Panc1 (cell line): ENCODE measurements at places on chromosomes 5 and 9.

DNA sequence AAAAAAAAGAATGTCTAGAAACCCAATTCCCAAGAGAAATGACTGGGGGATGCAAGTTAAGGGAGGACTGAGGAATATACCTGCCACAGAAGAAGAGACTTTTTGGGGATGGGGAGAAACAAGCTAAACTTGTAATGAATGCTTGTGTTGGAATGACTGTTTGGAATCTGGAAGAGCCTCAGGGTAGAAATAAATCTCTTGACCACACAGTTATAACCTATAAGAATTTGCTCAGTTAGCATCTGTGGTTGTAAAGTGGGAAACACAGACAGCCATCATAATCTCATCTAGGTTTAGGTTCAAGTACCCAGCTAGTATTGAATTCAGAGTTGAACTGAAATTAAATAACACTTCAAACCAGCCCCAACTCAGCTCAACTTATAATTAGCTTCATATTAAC, 678.3 kb upstream of the CHD1 start:
- no peak for DNase-seq

- no peak for DNase-seq
Observed at GRCh38 chr9:95587021-95587964, 70.5 kb upstream of the PTCH1 start.

DNA sequence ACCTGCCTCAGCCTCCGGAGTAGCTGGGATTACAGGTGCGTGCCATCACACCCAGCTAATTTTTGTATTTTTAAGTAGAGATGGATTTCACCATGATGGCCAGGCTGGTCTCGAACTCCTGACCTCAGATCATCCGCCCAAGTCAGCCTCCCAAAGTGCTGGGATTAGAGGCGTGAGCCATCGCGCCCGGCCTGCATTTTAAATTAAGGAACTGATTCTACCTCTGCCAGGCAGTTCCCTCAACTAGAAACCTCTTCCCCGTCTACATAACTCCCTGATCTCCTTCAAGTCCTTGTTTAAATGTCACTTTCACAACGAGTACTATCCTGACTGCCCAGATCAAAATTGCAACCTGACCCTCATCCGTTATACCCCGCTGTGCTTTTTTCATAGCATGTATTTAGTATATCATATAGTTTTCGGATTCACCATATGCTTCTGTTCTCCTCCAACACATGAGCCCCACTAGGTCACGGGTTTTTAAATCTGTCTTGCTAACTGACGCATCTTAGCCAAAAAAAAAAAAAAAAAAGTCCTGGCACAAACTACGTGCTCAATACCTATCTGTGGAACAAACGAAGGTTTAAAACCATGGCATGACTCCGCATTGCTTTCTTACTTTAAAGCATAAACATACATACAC, 858 bp upstream of the SOWAHA start:
- DNase-seq: no peak

GRCh38 chr5:32013658-32014057, 160.5 kb downstream of the GOLPH3 start:
- no peak for DNase-seq

GRCh38 chr5:12392246-12392645, 488.0 kb upstream of the CTNND2 start:
- DNase-seq: no peak

DNA sequence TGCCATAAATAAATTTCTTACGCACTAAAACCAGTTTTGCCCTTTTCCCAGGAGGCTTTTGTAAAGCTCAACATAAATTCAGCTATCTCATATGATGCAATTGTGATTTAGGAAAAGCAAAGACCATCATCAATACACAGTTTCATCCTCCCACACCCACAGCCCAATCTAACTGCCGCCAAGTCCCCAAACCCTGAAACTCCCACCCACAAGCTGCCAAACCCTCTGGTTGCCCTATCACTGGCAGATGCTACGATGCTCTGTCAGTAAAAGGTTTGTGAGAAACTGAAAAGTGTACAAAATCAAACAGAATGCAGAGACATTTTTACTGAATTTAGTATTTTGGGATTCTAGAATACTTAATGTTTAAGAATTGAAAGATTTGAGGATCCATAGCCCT, 42.8 kb upstream of the NR4A3 start:
- no peak for DNase-seq

DNA sequence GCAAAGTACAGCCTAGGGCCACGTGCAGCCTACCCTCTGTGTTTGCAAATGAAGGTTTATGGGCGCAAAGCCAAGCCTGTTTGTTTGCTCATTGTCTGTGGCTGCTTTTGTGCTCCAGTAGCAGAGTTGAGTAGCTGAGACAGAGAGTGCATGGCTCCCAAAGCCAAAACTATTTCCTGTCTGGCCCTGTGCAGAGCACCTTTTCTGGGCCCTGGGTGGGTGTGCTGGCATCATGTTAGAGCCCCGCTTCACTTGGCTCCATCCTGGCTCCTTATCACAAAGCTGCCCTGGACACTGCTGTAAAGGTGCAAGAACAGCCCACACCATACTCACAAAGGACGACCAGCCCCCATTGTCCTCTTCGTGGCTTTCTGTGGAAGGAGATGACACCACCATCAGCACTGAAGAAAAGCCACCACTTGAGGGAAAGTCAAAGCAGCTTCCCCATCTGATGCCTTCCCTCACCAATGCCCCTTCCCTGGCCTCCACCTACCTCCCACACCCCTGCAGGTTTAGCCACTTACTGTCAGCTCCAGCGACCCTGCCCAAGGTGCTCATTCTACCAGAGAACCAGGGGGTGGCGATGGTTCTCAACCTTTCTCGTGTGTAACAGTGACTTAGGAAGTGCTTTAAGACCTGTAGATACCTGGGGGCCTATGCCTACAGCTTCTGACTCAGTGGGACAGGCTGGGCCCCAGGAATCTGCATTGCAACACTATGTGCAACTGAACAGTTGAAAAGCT, 23.4 kb downstream of the LCP2 start:
- no peak for DNase-seq

- no peak for DNase-seq
Observed at GRCh38 chr9:133109931-133110650, 10.9 kb downstream of the RALGDS start.

DNA sequence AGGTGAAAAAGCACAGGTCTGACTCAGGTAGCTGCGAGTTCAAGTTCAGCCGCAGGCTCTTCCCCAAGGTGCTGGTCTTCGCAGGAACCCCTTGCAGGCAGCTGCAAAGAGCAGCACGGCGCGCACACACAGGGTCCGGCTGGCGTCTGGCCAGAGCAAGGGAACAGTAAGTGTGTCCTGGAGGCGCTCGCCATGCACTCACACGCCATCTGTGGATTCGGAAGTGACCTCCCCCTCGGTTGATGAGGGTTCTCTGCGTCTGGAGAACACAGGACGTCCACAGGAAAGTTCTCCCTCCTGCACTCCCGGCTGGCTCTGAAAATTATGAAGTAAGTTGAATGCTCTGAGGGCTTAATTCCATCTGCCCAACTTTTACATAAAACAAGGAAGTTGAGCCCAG, 14.0 kb upstream of the EGFL7 start:
- no peak for DNase-seq

DNA sequence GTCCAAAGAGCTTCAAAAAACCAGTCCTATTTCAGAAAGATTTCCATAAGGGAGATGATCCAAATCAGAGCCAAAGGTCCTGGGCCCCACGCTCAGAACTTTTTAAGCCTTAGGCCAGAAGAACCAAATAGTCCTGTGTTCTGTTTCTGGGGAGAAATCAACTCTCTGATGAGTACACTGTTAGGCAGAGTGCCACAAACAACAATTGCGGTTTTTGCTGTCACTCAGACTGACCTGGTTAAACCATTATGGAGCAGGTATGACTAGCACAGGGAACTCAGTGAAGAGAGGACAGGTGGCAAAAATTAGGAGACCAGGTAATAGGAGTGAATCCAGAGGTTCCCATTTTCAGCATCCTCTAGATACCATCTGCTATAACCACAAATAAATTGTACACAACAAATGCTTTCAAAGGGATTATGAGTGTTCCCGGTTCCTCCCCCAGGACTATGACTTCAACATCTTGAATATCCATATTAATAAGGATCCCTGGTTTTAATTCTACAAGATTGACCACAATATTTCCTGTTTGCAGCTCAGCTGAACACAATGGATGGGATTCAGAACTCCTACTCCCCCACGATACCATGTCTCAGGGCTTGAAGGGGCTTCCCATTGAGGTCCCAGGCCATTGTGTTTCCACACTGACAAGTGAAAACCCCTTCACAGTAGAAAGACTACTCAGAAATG, 52.1 kb upstream of the FREM1 start:
- DNase-seq: no peak

DNA sequence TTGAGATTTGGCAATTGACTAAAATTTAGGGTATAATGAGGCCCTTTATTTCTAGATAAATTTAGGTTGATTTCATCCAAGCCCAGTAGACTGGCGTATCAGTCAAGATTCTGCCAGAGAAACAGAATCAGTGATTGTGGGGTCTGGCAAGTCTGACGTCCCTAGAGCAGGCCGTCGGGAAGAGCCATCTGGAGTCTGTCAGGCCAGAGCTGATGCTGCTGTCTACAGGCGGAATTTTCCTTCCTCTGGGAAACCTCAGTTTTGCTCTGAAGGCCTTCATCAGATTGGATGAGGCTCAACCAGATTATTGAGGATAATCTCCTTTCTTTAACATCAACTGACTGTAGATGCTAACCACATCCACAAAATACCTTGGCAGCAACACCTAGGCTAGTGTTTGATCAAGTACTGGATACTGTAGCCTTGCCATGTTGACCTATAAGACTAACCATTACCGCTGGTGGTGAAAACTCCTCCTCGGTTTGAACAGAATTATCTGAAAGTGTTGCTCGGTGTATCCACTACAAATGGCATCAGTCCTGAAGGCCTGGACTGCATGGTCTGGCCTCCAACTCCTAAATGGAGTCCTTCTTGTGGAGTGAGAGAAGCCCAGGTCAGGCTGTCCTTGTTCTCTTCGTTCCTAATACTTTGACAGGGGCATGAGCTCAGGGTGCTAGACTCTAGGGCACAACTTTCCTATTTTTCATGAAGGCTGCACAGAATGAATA, 83.2 kb upstream of the ANKH start:
- DNase-seq: no peak
